ENCODE measurements at places on chromosomes 1 and 21. TPM values are rescaled to one million over a fixed set of nuclear protein-coding genes. Genes with fewer than 3 reads are reported as not detected.

OR2G6 gene
- total RNA-seq = not detected

KCNQ4 gene
- not detected for total RNA-seq

- no peaks in the 10 kb centered on the region for H3K4me1 ChIP-seq
- no peak overlapping the region for H3K4me3 ChIP-seq
- H3K27me3 ChIP-seq = no peaks in the 10 kb centered on the region
These were observed 349.3 kb downstream of the USH2A start for GRCh38 chr1:216073793-216074595.

F11R gene
- 28.4 TPM for total RNA-seq

GRCh38 chr1:11594222-11594621 lies 60.0 kb downstream of the FBXO2 start:
- H3K36me3 ChIP-seq = no peaks in the 10 kb centered on the region
- no peaks in the 10 kb centered on the region for H3K4me1 ChIP-seq
- H3K27me3 ChIP-seq = no peaks in the 10 kb centered on the region
- H3K4me3 ChIP-seq = no peak overlapping the region

KIF21B gene
- 2.8 TPM for total RNA-seq

DNA sequence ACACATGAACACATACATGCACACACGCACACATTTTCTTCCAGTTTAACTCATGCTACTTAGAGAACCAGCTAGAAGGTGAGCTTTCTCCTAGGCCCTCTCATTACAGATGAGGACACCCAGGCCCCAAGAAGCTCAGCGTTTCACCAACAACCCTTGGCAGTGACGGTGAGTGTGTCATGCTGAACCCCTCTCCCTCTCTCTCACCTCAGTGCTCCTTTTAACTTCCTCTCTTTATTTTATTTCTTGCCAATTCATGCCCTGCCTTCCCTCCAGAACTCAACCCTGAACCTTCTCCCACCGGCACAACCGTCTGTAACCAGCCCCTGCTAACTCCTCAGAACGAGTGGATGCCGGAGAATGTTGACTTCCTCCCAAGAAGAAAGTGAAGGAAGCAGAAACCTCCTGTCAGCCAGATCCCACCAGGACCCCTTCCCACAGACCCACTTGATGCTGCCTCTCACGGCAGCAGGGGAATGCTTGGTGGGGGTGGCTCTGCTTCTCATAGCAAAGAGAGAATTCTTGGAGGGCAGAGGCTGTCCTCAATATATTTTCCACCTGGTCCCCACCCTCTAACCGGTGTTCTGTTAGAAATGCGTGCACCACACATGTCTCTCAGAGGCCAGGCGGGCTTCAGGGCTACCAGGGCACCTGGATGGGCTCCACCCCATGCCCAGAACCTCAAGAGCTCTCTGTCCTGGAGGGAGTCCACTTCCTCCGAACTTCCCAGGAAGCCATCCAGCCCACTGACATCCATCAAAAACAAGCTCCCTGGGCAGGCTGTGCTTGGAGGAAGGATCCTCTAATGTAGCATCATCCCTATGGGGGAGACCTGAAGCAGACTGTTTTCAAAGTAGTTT lies 134.0 kb downstream of the TOMM20 start:
- H3K27ac ChIP-seq = peak overlapping the region; percentile 9
- H3K36me3 ChIP-seq = no peaks in the 10 kb centered on the region
- peaks cover 7% of the 10 kb centered on the region for H3K4me1 ChIP-seq
- DNase-seq = no peak

DNA sequence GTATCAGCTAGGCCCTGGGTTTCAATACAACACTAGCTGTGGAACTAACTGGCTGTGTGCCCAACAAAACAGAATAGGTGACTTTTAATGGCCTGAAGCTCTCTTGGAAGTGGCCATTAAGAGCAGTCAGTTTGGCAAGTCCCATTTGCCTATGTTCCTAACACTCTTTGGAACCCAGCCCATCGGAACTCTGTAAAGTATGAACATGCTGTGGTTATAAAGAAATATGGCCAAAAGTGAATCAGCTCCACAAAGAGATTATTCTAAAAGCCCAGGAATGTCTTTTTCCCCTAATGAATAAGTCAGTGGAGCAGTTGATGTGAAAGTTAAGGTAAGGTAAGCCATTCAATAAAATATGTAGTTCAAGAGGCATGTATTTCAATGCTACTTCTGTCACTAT lies 223.7 kb upstream of the ADAMTS5 start:
- H3K27ac ChIP-seq = no peak overlapping the region
- no peaks in the 10 kb centered on the region for H3K27me3 ChIP-seq
- no peaks in the 10 kb centered on the region for H3K36me3 ChIP-seq
- no peaks in the 10 kb centered on the region for H3K4me1 ChIP-seq
- H3K4me3 ChIP-seq = no peak overlapping the region

GSTM4 gene
- 12.0 TPM for total RNA-seq

All from uterus (tissue), 4 donors.